ENCODE measurements at places on chromosomes 6 and 20.

DNA sequence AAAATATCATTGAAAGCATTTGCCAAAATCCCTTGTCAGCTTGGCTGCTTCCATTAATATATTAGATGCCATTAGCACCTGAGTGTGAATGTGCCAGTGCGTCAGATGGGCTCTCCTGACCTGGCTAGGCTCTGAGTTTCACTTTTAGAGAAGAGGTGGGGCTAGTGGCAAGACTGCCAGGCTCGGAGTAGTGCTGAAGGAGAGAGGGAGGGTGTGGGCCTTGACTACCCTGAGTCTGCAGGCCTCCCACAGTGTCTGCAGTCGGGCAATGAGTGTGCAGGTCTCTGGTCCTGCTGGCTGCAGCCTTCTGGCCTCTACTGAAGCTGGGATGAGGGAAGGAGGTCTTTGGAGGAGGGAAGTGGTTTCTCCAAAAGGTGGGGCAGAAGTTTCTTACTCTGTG is 34.6 kb upstream of the PNPLA1 start:
- no peak for DNase-seq

- peak; percentile 62 for DNase-seq
Measured at GRCh38 chr6:159126590-159126989, 42.6 kb upstream of the FNDC1 start.

GRCh38 chr6:153210083-153210482 is 79.0 kb upstream of the RGS17 start:
- DNase-seq = no peak

DNA sequence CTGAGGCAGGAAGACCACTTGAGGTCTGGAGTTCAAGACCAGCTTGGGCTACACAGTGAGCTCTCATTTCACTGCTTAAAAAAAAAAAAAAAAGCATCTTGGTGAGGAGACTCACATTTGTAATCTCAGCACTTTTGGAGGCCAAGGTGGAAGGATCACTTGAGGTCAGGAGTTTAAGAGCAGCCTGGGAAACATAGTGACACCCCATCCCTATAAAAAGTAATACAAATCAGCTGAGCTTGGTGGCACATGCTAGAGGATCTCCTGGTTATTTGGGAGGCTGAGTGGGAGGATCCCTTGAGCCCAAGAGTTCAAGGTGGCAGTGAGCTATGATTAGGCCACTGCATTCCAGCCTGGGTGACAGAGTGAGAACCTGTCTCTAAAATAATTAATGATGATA is 29.4 kb upstream of the SYNCRIP start:
- DNase-seq = no peak

- no peak for DNase-seq
Measured at GRCh38 chr6:33841070-33841469, 37.3 kb upstream of the MLN start.

DNA sequence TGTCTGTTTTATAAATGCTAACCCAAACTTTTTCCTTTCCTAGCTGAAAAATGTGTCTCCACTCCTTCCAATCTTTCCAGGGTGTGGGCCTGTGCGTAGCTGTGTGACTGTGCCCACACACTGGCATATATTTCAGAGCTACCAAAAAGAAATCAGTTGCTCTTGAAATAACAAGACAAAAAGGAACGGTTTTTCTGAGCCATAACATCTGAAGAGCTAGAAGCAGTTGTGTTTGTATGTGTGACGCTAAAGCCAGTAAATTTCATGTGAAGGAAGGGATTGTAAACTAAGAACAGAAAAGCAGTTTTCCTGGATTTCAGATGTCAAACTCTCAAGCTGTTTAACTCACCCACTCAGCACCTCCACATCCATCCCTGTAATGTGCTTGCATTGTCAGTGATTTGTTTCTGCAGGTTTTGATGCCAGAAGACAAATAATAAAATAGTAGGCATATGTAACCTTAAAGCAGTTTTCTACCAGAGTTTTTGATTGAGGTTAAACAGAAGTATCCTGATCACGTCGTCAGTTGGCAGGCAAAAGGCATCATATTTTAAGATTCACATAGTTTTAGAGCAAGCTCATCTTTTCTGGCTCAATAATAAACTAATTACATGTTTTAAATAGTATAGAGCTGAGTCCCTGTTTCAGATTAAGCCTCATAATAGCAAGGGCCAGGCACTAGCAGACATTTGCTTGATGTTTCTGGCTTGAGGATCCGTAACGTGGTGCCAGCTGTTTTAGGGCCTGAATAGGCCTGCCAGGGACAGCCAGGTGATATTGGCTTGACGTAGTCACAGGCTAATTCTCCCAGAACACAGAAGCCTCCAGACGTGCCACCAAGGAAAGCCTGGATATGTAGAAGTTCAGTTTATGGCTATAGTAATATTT is 90.9 kb downstream of the FOXO3 start:
- DNase-seq = no peak

DNA sequence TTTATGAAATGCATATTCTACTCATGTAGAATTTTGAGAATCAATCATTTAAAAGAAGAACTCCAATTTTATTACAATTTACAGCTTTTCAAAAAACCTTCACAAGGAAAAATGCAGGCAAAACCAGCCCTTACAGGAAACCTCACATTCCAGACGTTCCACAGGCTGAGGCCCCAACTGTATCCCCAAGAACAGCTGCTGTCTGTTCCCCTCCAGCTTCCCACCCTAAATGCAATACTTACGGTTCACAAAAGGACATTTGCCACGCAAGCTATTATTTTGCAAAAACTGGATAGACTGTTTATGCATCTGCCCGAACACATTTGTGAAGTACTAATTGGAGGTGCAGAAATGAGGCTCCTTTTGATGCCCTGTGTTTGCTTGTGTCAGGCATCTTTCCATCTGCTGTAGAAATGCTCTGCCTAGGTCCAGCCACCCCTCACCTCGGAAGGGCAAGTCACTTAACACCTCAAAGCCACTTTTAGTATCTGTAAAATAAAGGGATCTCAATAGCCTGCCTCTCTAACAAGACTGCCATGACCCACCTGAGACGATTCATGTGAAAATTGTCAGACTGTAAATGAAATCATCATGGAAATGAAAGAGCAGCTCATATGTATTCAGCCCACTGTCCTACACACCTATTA is 26.5 kb downstream of the PDE10A start:
- DNase-seq = no peak

- no peak for DNase-seq
Measured at GRCh38 chr6:27183060-27183832, 64.3 kb upstream of the PRSS16 start.

GRCh38 chr6:125285936-125286335 is 15.8 kb downstream of the HDDC2 start:
- no peak for DNase-seq

GRCh38 chr6:99588618-99589289 is 17.9 kb upstream of the PRDM13 start:
- DNase-seq = peak; percentile 35

- DNase-seq = no peak
Measured at GRCh38 chr6:127013865-127014264, 104.6 kb upstream of the RSPO3 start.

GRCh38 chr6:102229271-102229670 is 835.8 kb downstream of the GRIK2 start:
- DNase-seq = no peak

DNA sequence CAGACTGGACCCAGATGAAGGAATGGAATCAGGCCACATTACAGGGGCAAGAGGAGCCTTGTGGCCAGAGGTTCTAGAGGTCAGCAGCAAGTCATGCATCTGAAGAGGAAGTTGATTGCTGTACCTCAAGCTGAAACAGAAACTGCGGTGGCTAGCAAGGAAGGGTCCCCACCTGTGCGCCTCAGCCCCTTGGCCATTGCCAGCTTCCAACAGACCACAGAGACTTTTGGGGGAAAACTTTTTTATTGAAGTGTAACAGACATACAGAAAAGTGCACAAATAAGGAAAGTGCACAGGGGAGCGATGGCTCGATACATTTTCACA is 26.8 kb upstream of the SLC9A8 start:
- DNase-seq = no peak

- DNase-seq = no peak
Measured at GRCh38 chr6:152701081-152701862, 3.6 kb downstream of the MYCT1 start.

GRCh38 chr6:108464418-108465097 is 96.2 kb upstream of the FOXO3 start:
- no peak for DNase-seq

GRCh38 chr6:130617658-130618057 is 209.5 kb upstream of the SMLR1 start:
- no peak for DNase-seq

DNA sequence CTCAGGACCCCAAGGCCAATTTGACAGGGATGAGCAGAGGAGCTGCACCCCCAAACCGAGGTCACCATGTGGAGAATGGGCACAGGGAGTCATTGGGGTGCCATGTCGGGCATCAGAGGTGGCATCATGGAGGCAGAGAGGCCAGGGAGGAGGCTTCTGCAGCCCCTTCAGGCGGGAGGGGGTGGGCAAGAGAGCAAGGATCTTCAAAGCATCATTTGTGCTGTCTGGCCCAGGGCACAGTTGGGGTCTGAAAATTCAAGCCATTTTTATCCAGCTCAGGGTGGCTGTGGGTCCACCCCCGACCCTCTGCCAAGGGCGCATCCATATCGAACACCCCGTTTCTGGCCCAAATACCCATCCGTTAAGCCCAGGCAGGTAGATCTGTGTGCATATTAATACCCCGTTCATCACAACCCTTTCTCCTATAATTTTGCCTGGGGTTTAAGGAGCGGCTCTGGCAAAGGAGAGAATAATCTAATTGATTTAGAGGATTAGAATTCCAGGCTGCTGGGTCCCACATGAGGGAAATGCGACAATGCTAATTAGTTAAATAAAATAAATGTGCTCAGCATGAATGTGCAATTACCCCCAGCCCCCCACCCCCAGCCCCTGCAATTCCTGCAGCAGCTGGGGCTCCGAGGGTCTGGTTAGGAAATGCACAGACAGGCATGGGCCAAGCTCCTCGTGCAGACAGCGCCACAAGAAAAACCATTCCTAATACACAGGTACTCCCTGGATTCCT is 31.9 kb downstream of the VSTM2L start:
- no peak for DNase-seq

DNA sequence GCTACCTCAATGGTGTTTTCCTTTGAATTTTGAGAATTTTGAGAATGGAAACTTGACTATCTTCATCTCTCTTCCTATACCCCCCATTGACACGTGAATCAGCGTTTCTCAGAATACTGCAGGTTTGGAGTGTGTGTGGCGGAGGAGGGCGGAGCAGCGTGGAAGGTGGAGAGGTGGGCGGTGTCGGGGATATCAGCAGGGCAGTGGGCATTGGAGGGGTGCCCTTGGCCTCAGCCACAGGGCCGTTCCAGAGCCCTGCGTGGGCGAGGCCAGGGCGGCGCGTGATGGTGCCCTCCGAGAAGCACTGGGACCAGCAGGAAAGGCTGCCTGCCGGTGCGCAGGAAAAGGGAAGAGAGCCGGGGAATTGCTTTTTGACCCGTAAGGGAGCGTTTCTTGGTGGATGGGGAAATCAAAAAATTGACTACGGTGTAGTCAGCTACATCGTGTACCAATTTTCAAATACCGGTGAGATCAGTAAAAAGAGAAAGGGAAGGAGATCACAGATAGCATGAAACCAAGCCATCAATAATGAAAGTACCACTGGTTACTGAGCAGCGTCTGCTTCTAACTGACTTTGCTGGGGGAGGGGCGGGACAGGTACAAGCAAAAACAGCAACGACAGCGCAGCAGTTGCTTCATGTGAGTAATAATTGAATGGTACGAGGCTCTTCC is 82.7 kb upstream of the DUSP22 start:
- no peak for DNase-seq

GRCh38 chr6:83258517-83258916 is 65.4 kb downstream of the RWDD2A start:
- DNase-seq = no peak

DNA sequence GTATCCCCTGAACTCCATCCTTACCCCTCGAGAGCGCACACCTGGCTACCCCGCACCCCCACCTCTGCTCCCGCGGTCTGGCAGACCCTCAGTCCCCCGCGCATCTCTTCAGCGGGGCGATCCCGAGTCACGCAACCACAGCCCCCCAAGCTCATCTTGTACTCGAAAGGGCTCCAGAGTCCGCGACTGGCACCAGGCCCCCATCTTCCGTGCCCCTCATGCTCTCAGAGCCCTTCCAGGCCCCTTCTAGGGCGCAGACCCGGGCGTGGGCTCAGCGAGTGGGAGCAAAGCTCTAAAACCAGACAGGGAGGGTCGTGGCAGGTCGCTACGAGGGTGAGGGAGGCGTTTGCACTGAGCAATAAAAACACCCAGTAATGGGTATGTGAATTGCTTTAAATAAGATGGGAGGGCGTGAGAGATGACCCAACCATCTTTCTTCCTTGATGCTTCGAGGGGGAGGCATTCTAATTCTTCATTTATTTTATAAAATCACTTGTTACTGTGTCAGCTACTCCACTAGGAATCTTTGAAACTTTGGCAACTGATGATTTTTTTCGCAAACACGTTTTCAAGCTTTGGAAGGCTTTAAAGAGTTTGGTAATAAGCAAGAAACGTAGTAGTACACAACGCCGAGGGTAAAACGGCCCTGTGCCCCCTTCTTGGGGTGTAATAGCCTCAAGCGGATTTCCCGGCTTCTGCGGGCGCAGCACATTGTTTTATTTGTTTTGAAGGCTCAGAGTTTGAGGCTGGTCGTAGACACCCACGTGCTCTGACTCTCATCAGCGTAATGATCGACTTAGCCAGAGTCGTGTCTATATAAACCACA is 42.6 kb upstream of the SUPT3H start:
- DNase-seq = no peak

GRCh38 chr6:92117800-92118199 is 1301.6 kb downstream of the EPHA7 start:
- no peak for DNase-seq

DNA sequence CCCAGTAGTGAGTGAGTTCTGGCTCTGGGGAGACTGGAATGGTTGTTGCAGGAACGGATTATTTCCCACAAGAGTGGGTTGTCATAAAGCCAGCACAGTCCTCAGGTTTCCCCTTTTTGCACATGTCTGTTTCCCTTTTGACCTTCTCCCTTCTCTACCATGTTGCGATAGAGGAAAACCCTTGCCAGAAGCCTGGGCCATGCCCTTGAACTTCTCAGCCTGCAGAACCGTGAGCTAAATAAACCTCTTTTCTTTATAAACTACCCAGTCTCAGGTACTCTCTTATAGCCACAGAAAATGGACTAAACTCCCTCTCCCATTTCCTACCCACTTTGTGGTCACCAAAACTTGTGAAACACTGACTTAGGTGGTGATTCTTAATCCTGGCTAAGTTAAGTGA is 7.2 kb upstream of the PPP1R16B start:
- DNase-seq = no peak

- no peak for DNase-seq
Measured at GRCh38 chr6:36928547-36928918, 26.0 kb upstream of the PI16 start.

DNA sequence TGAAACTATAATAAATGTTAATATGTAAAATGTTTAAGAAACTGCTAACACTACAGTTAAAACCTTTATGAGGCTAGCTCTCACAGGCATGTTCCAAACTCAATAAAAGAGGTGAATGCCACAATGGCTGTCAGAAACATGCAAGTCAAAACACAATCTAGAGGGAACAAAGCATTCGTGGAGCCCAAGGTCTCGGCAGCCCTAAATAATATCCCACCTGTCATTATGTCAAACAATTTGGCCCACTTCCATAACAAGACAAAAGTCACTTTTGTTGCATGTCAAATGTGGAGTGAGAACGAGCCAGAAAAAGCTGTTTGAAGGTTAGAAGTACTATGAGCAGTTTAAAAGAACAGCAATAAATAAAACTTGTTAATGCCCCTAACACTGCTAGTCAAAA is 181.9 kb downstream of the GMDS start:
- no peak for DNase-seq

Data from globus pallidus (tissue), 1 donor.